ENCODE measurements at places on chromosomes 6 and 20.

DNA sequence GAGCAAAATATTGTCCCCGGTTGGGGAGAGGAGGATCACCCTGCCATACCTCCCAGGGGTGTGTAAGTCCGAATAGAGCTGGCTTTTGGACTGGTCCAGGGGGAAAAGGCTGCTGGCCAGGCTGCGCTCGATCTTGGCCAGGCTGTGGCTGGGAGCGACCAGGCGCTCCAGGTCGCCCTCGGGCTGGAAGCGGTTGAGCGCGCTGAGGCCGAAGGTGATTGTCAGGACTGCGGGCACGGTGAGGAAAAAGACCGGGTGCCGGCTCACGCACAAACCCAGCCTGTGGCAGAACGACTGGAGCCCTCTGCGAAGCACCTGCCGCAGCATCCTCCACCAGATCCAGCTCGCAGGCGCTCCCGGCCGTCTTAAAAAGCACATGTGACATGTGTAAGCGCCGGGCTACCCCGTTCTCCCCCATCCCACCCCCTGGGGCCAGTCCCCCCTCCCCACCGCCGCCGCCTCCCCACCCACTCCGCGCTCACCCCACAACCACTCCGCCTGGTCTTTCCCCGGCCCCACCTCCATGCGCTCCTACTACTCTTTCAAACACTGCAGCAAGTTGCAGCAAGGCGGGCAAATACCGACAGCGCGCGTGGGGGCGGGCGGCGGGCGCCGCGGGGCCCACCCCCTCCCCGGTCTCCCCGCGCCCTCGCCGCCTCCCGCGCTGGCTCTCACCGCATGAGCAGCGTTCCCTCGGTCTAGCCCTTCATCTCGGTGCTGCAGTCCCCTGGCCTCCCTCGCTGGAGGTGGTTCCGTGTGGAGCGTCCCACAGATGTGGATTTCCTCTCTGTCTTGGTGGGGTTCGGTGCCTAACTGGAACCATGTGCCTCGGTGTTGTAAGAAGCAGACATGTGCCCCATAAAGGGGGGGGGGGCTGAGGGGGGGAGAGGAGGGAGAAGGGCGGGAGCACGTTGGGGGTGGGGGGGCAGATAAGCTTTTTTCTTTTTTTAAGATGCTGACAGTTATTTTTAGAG, 42.4 kb downstream of the PTCHD4 start:
- DNase-seq: no peak

DNA sequence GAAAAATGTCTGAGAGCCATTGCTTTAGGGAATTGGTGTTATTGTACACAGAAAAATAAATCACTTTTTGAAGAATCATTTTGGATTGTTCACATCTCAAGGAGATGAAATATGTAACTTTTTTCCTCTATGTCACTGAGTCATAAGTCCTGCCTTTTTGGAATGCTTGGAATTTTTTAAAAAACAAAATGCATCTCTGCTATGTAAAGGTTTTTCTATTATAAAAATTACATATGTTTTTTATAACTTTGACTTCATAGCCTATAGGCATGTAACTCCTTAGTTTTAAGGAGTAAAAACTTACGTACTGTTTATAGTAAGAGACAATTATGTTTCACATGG, 8.7 kb downstream of the RNF144B start:
- no peak for DNase-seq

DNA sequence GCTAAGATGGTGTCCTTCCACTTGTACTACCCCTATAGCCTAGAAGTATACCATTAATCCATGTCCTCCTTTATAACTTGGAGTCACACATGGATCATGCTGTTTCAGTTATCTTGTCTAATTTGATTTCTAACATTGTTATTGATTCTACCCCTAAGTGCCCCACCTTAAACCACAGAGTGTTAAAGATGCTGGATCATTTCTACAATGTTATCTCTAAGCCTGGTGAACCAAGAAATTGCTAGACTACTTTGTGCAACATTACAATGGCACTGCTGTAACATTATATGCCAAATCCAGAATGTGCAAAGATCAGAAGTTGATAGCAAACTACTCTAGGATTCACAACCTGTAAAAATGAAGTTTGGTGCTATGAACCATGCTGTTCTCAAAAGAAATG, 1.7 kb downstream of the CGA start:
- no peak for DNase-seq

GRCh38 chr6:119314885-119315272, 34.7 kb downstream of the MAN1A1 start:
- no peak for DNase-seq

GRCh38 chr6:116450769-116451740, 10.1 kb upstream of the CALHM6 start:
- no peak for DNase-seq

GRCh38 chr20:17836303-17836861, 132.2 kb downstream of the SNX5 start:
- DNase-seq: no peak

DNA sequence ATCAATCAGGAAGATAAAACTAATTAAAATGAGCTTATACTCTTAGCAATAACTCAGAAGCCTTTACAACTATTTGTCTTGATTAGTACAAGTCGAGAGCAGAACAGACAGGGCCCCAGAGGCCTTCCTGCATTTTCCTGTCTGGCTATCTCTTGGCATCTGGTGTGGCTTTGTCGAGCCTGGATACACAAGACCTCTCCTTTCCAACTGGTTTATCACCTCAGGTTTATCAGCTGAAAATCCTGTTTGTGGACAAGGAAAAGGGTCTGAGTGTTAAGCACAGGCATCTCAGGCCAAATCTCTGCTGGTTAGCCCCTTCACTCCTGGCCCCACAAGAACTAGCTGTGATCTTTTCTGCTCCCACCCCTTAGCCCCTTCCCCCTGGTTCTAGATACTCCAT, 32.6 kb downstream of the BAK1 start:
- no peak for DNase-seq

- DNase-seq: no peak
These were observed 26.8 kb downstream of the SGK1 start for GRCh38 chr6:134291156-134291555.

DNA sequence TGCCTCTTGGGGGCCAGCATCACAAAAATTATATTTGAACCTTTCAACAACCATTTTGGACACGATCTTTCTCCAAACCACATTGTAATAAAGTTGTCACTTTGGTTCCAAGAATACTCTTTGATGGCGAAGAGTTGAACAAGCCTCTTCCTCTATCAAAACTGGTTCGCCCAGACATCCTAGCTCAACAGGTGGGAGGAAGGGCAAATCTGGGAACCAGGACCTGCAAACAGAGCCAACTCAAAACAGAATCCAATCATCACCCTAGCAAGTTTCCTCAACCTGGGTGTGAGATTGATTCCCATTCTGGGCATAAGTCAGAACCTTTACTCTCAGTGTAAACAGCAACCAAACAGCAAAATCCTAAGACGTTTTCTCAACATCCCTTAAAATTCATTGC, 141.2 kb upstream of the RREB1 start:
- no peak for DNase-seq
